ENCODE measurements at places on chromosomes 3 and 15. TPM values are rescaled to one million over a fixed set of nuclear protein-coding genes. Genes with fewer than 3 reads are reported as not detected.

MAN2C1 gene
- 174 TPM for total RNA-seq

FAM43A gene
- 4.3 TPM for total RNA-seq

SCG3 gene
- not detected for total RNA-seq

CIB2 gene
- total RNA-seq, result 1.1 TPM

EIF3J gene
- total RNA-seq, result 70.6 TPM

GREM1 gene
- not detected for total RNA-seq

COL6A5 gene
- total RNA-seq, result 0.05 TPM

ISG20 gene
- total RNA-seq, result 338 TPM

WDR72 gene
- not detected for total RNA-seq

ISLR gene
- not detected for total RNA-seq

SST gene
- total RNA-seq, result not detected

- no peaks in the 10 kb centered on the region for H3K27me3 ChIP-seq
- H3K4me3 ChIP-seq, result no peak overlapping the region
- peaks cover 22% of the 10 kb centered on the region for H3K4me1 ChIP-seq
- no peak for DNase-seq
Observed at GRCh38 chr15:84671211-84671610, 13.2 kb upstream of the NMB start.

- no peak overlapping the region for H3K4me3 ChIP-seq
- no peak for DNase-seq
- H3K27me3 ChIP-seq, result no peaks in the 10 kb centered on the region
Observed at GRCh38 chr3:65178703-65179102, 490.9 kb upstream of the ADAMTS9 start.

DNA sequence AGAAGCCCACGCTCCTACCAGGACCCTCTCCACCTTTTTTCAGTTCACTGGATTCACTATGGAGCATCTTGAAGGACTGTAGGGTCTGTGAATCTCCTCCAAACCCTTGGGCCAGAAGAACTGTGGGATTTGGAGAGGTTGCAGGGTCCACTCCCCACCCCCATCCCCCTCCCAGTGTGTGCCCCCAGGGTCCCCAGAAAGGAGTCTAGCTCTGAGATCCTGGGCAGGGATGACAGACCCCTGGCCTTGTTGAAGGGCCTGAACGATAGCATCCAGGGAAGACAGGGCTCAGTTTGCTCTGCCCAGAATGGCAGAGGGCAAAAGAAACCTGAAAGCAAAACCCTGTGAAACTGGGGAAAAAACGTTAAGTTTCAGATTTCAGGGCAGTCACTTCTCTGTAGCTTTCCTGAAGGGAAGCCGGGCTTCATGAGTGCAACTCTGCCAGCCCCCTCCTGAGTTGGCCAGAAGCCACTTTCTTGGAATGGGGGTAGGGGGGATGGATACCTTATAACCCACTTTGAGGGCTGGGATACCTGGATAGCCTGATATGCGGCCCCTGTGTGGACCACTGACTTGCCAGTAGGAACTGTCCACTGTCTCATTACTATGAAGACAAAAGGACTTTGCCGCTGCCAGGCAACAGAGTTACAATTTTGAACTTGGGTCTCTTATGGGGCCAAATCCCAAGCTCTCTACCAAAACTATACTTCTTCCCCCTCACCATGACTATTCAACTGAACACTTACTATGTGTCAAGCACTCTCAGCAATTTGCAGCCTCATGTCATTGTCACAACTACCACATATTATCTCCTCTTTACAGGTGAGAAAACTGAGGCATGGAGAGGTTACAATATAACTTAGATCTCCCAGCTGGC is 1.6 kb upstream of the CISH start:
- H3K27me3 ChIP-seq, result no peaks in the 10 kb centered on the region
- peaks cover 62% of the 10 kb centered on the region for H3K36me3 ChIP-seq
- DNase-seq, result no peak
- H3K4me1 ChIP-seq, result peaks cover 32% of the 10 kb centered on the region

DNA sequence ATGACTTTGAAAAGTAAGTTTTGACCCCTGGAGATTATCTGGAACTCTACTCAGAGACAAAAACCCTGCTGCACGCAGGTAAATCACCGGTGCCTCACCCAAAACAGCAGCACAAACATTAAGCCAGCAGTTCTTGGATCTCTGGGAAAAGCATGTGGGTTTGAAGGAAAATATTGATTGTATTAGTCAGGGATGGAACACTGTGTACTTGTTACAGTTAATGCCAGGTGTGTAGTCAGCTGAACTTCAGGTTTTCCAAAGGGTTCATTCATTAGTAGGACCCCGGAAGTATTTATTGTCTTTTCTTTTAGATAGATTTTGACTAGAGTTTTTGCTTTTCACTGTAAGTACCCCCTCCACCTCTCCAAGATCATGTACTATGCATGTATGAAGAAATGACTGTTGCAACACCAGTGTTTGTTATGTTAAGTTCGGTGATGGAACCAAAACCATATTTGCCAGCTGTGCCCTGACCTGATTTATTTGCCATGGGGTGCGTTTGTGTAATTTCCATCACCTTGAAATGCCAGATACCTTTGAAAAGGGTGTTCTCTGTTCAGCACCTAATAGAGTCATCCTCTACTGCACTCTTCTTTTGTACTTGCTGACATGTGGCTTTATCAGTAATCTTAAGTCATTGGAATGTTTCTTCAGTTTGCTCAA is 14.5 kb downstream of the ARHGEF26 start:
- no peaks in the 10 kb centered on the region for H3K36me3 ChIP-seq
- H3K4me3 ChIP-seq, result no peak overlapping the region
- DNase-seq, result no peak

DNA sequence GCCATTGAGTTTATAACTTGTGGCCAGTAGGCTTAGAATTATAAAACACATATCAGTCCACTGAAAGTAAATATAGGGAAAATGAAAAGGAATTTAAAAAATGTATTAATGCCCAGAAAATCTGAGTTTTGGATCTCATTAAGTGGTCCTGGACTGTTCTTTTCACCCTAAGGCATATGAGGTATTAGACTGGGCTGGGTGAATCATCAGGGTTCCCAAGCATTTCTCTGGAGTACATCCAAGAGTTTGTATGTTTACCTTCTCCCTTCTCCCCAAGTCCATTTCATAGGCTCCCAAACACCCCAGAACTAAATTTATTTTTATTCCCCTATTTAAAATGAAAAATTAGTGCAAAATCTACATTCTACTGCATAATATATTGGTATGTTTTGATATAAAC is 31.9 kb upstream of the SPTSSB start:
- no peaks in the 10 kb centered on the region for H3K36me3 ChIP-seq
- peaks cover 5% of the 10 kb centered on the region for H3K4me1 ChIP-seq
- H3K27ac ChIP-seq, result no peak overlapping the region

DNA sequence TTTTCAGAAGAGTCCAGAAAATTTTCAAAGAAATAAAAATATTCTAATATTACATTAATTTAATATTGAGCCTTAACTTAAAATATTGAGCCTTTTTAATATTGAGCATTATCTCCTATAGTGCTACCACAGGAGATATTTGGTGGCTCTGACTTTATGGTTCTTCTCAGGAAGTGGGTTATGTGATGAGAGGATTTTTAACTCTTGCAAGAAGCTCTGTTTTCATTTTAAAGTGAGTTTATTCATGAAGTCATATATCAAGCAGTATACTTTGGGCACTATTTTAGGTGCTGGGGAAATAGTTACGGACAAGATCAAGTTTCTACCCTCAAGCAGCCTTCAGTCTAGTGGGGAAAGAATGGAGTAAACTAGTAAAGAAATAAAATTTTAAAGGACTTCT is 13.4 kb upstream of the MBNL1 start:
- H3K36me3 ChIP-seq, result peaks cover 40% of the 10 kb centered on the region
- no peaks in the 10 kb centered on the region for H3K27me3 ChIP-seq
- peaks cover 83% of the 10 kb centered on the region for H3K4me1 ChIP-seq
- peak overlapping the region; percentile 31 for H3K4me3 ChIP-seq

DNA sequence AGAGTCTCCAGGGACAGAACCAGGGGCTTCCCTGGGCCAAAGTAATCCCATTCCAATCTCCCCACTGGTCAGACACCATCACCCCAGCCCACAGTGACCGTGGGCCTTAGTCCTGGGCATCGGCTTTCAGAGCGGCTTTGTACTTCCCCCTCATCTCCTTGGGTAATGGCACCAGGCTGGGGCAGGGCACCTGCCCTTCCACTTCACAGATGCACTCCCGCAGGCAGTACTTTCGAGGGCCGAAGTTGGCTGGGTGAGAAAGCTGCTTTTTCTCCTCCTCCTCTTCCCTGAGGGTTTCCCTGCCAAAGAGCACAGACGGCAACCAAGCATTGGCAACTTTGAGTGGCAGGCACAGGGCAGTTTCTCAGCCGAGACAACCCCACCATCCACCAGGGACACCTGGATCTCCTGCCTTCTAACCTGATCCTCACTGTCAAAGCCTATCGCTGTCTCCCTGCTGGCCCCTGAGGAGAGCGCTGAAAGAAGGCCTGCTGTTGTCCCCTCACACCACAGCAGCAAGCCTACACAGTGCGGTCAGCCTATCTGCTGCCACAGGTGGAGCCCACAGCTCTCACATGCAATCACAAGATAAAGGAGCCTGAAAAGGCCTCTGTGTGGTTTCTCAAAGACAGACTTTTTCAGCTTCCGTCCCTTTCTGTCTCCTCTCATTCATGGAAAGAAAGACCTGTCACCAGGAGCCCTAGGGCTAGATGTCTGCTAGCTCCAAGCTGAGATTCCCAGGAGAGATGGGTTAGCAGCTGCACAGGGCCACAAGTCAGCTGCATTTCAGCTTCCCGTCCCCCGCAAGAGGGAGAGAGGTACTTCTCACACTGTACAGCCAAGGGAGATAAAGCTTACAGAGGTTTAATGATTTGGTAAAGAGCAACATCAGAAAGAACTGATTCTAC is 12.5 kb downstream of the MRPS25 start:
- no peak for DNase-seq
- peak overlapping the region; percentile 32 for H3K27ac ChIP-seq
- peaks cover 36% of the 10 kb centered on the region for H3K4me1 ChIP-seq
- peaks cover 63% of the 10 kb centered on the region for H3K36me3 ChIP-seq
- no peaks in the 10 kb centered on the region for H3K27me3 ChIP-seq

GRCh38 chr15:83327041-83327440 is 42.6 kb upstream of the BNC1 start:
- H3K36me3 ChIP-seq, result no peaks in the 10 kb centered on the region
- no peak overlapping the region for H3K27ac ChIP-seq
- H3K4me1 ChIP-seq, result no peaks in the 10 kb centered on the region
- no peaks in the 10 kb centered on the region for H3K27me3 ChIP-seq
- no peak for DNase-seq

GRCh38 chr3:78312851-78313250 is 1273.0 kb downstream of the ROBO2 start:
- no peak overlapping the region for H3K27ac ChIP-seq
- no peaks in the 10 kb centered on the region for H3K27me3 ChIP-seq
- H3K36me3 ChIP-seq, result no peaks in the 10 kb centered on the region
- DNase-seq, result no peak

- H3K27me3 ChIP-seq, result peaks cover under 1% of the 10 kb centered on the region
- DNase-seq, result no peak
- no peak overlapping the region for H3K4me3 ChIP-seq
- no peak overlapping the region for H3K27ac ChIP-seq
- H3K4me1 ChIP-seq, result no peaks in the 10 kb centered on the region
Observed at GRCh38 chr15:61367953-61368352, 138.9 kb upstream of the RORA start.

DNA sequence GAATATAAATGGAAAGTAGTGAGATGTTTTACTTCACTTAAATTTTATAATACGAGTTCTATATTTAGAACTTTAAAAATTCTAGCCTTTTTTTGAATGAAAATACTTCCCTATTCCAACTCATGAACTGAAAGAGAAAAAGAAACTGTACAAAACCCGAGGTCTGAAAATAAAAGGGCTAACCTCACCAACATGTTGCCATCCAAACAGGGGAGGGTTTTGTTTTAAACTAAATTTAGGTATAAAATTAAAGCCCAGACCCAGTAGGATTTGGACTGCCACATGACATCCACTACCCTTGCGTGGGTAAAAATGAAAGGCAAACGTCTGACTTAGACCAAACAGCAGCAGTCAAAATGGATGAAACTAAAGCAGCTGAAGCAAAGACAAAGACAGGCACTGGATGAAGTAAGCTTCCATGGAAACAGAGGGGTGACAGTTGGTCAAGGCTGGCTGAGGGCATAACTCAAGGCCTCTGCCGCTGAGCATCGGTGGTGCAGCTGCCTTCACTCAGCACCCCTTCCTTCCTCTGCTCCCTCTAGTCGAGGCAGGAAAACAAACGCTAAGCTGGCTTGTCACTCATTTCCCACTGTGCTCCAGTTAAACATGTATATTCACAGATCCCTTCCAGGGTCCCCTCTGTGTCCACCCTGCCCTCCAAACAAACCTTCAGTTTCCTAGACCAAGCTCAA is 58.1 kb downstream of the TM4SF4 start:
- H3K4me3 ChIP-seq, result no peak overlapping the region
- H3K36me3 ChIP-seq, result no peaks in the 10 kb centered on the region
- H3K4me1 ChIP-seq, result peaks cover 4% of the 10 kb centered on the region
- peaks cover 3% of the 10 kb centered on the region for H3K27me3 ChIP-seq

- peaks cover 4% of the 10 kb centered on the region for H3K36me3 ChIP-seq
- H3K27me3 ChIP-seq, result no peaks in the 10 kb centered on the region
- H3K4me3 ChIP-seq, result no peak overlapping the region
- H3K4me1 ChIP-seq, result no peaks in the 10 kb centered on the region
- DNase-seq, result no peak
Observed at GRCh38 chr3:188890572-188891270, 281.1 kb upstream of the TPRG1 start.

GRCh38 chr3:41684797-41685735 is 276.8 kb downstream of the ULK4 start:
- H3K27ac ChIP-seq, result no peak overlapping the region
- no peak overlapping the region for H3K4me3 ChIP-seq

GRCh38 chr3:168342946-168343850 is 247.5 kb upstream of the GOLIM4 start:
- no peak for DNase-seq
- no peaks in the 10 kb centered on the region for H3K36me3 ChIP-seq
- no peak overlapping the region for H3K27ac ChIP-seq

GRCh38 chr3:24242012-24242698 is 252.5 kb downstream of the THRB start:
- H3K36me3 ChIP-seq, result no peaks in the 10 kb centered on the region
- H3K4me1 ChIP-seq, result no peaks in the 10 kb centered on the region
- peaks cover 8% of the 10 kb centered on the region for H3K27me3 ChIP-seq
- H3K27ac ChIP-seq, result no peak overlapping the region
- no peak overlapping the region for H3K4me3 ChIP-seq

- no peaks in the 10 kb centered on the region for H3K4me1 ChIP-seq
- no peak overlapping the region for H3K4me3 ChIP-seq
- H3K27me3 ChIP-seq, result peaks cover 6% of the 10 kb centered on the region
- no peak overlapping the region for H3K27ac ChIP-seq
- no peaks in the 10 kb centered on the region for H3K36me3 ChIP-seq
Observed at GRCh38 chr3:81839504-81840094, 78.2 kb upstream of the GBE1 start.

GRCh38 chr3:28553175-28553574 is 204.6 kb upstream of the AZI2 start:
- H3K4me3 ChIP-seq, result no peak overlapping the region
- no peaks in the 10 kb centered on the region for H3K27me3 ChIP-seq
- DNase-seq, result no peak
- H3K4me1 ChIP-seq, result no peaks in the 10 kb centered on the region
- H3K27ac ChIP-seq, result no peak overlapping the region
- H3K36me3 ChIP-seq, result no peaks in the 10 kb centered on the region

GRCh38 chr3:132461544-132461943 is 44.2 kb downstream of the DNAJC13 start:
- no peak for DNase-seq
- H3K4me3 ChIP-seq, result no peak overlapping the region
- no peaks in the 10 kb centered on the region for H3K4me1 ChIP-seq
- peaks cover 48% of the 10 kb centered on the region for H3K36me3 ChIP-seq
- no peak overlapping the region for H3K27ac ChIP-seq

- no peaks in the 10 kb centered on the region for H3K36me3 ChIP-seq
- H3K27me3 ChIP-seq, result peaks cover 10% of the 10 kb centered on the region
- DNase-seq, result no peak
Observed at GRCh38 chr3:112253301-112253971, 40.6 kb downstream of the SLC9C1 start.

Measured in activated CD4-positive, alpha-beta memory T cell treated with anti-CD3 and anti-CD28 coated beads, Interleukin-2, amount 10 ng/mL, durations not matched to agents 7 days and 5 days (primary cell).